ENCODE measurements at places on chromosomes 1 and 21.

- DNase-seq: no peak
These were observed 110.7 kb downstream of the ST6GALNAC3 start for GRCh38 chr1:76185207-76185606.

DNA sequence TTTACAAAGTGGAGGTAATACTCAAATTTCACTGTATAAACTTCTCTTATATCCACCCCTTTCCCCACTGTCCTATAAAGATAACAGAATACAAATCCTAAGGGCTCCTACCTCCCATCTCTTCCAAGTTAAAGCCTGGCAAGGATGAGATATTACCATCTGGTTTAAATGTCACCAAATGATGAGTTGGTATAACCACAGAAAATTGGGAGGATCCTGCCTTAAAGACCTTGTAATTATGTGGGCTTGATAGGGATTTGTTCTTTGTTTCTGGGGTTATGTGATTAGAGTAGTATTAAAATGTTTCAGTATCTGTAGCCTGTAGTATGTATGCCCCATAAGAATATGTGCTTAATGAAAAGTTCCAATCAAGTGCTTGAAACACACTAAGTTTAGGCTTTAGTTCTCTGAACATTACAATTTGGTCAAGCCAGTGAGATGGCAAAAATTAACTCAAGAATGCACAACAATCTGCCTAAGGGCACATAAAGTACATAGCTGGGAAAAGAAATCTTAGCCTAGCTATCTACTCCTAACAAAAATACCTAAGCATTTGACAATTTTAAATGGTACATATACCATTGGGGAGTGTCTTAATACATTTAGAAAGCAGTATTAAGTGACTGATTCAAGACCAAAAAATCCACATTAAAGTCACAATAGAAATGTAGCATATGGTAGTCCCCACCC, 14.0 kb downstream of the KDM5B start:
- no peak for DNase-seq

GRCh38 chr1:85481688-85482087, 16.7 kb upstream of the DDAH1 start:
- no peak for DNase-seq

DNA sequence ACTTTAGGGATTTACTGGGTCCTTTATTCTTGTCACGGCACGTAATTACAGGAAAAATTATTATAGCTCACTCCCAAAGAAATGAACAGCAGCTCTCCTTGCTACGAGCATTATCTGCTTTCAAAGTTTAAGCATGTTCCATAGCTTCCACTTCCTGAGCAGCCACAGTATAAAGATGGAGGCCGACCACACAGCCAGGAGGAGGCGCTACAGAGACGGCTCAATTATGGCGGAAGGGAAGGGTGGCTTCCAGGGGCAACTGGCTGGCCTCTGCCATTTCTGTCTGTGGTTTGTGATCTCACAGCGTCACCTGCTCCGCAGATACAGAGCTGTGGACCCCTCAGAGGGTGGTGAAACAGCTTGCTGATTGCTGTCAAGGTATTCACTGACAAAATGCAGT, 212.3 kb upstream of the GREM2 start:
- no peak for DNase-seq

GRCh38 chr1:236853921-236854604, 59.0 kb downstream of the MTR start:
- DNase-seq: no peak

GRCh38 chr1:224182057-224182865, 779 bp upstream of the DEGS1 start:
- peak; percentile 40 for DNase-seq

GRCh38 chr1:200262326-200262965, 147.4 kb downstream of the ZNF281 start:
- DNase-seq: no peak

- DNase-seq: no peak
These were observed 14.7 kb upstream of the CITED4 start for GRCh38 chr1:40876891-40877290.
